Stimulated activated CD8-positive, alpha-beta memory T cell treated with anti-CD3 and anti-CD28 coated beads, Interleukin-12 subunit alpha, Interleukin-12 subunit beta, amount 100 ng/mL, for 4 hours (primary cell): ENCODE measurements at places on chromosomes 6 and 20.

DNA sequence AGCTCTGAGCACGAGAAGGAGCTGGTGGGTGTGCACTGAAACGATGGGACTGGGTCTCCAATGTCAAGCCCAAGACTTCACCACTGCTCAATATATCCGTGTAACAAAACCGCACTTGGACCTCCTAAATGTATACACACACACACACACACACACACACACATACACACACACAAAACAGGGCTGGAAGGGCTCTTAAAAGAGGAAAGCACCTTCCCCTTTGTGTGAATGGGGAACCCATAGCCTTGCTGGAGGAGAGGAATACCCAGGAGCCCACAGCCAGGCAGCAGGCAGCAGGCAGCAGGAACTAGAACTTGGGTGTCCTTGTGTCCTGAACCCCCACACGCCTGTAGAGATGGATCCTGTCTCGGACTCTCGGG, 29.8 kb downstream of the TGM2 start:
- no peak for DNase-seq

DNA sequence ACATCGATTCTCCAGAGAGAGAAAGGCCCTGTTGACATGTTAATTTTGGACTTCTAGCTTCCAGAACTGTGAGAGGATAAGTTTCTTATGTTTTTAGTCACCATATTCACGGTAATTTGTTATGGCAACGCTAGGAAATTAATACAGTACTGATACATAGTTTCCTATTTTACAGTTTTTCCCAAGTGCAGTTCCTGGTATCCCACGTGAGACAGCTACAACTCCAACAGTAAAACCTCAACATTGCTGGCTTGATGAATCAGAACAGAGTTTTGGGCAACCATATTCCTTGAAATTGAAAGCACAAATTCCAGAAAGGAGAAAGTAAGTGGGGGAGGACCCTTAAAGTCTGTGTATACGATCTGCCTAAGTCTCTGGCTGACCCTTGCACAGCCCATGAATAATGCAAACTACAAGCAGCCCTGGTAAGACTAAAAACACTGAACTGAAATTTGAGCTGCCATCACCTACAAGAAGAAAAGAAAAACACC, 505.1 kb upstream of the NRSN1 start:
- DNase-seq = no peak

DNA sequence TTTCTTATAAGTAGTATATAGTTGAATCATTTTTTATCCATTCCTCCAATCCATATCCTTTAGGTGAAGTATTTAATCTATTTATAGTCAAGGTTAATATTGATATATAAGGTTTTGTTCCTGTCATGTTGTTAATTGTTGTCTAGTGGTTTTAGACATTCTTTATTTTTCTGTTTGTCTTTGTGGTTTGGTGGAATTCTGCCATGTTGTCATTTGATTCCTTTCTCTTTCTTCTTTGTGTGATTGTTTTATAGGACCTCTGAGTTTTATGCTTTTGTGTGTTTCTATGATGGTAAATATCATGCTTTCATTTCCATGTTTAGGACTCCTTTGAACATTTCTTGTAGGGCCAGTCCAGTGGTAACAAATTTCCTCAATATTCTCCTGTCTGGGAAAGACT, 450.3 kb upstream of the BTBD3 start:
- DNase-seq = no peak

GRCh38 chr6:79158856-79159516, 75.5 kb downstream of the HMGN3 start:
- DNase-seq = no peak

- DNase-seq = no peak
Observed at GRCh38 chr6:21556968-21557721, 36.4 kb upstream of the SOX4 start.

GRCh38 chr6:56479381-56479780, 163.3 kb downstream of the DST start:
- DNase-seq = no peak

- DNase-seq = no peak
Observed at GRCh38 chr6:92124200-92124651, 1295.1 kb downstream of the EPHA7 start.
